ENCODE measurements at places on chromosomes 12 and 14.

DNA sequence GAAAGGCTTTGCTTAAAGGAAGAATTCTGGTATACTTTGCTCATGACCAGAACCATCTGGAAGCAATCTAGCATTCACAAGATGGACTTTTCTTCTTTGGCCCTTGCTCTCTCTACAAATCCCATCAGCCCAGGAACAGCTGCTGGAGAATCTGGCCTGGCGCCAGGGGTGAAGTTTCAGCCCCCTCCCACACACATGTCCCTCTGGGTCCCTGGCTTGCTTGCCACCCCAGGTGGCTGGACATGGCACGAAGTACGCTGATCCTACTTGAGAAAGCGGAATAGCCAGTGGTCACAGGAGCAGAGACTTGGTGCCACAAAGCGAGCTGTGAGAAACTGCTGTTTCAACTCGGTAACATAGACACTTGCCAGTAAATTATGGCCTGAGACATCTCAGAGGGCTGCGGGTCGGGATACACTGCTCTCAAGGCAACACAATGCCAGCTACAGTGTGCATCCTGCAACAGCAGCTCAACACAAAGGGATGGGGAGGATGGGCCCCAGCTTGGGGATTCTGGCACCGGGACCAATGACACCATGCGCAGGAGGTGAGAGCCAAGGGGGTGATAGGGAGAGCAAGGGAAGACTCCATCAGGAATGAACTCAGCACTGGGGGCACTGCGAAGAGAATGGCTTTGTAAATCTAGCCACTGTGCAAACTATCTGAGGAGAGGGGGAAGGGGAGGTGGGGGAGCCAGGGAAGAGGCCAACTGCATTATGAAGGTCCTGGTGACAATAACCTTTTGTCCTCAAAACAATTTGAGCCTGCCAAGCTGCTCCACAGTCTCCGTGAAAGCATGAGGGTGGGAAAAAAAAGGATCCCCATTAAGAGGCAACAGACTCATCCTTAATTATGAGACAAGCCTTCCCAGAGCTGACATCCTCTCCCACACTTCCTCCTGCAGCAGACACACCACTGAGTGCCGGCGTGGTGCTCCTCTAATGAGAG is 219.9 kb downstream of the PPM1H start:
- no peak for DNase-seq

DNA sequence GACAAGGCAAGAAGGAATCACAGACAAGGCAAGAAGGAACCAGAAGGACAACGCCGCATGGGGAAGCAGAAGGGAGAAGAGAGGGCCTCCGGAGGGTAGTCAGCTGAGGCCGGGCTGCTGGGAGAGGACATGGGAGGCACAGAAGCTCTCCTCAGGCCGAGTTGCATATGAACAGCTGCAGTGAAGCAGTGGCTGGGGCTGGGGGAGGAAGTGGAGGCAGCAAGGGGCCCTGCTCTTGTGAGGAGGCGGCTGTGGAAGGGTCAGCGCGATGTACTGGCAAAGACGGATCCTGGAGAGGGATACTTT is 22.0 kb upstream of the TMEM106C start:
- no peak for DNase-seq

GRCh38 chr12:130924966-130925665 is 28.6 kb upstream of the ADGRD1 start:
- DNase-seq: no peak

DNA sequence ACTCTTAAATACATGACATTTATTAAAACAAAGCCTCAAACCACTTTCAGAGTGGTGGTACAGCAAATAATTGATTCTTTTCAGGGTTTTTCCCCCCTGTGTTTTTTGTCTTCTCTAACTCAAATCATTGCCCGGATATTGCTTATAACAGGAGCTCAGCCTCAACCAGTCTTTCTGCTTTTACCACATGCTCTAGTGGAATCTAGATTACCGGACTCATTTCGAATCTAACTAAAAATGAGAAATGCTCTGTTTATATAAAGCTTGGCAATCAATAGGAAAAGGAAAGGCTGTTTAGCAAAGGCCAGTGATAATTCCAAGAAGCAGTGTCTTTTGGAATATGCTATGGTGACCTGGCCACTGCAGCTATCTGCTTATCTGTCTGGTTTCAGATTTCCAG is 161.5 kb downstream of the ETV6 start:
- DNase-seq: no peak

DNA sequence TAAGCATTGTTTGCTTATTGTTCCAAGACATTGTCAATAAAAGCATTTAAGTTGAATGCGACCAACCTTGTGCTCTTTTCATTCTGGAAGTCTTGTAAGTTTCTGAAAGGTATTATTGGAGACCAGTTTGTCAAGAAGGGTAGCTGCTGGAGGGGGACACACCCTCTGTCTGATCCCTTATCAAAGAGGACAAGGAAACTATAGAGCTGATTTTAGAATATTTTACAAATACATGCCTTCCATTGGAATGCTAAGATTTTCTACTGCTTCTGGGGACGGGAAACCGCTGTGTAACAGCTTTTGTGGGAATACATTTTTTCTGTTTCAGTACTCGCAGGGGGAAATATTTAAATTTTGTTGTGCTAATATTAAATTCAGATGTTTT is 3.5 kb downstream of the FOS start:
- DNase-seq: no peak

GRCh38 chr14:96047101-96047500 is 7.9 kb downstream of the C14orf132 start:
- DNase-seq: no peak

DNA sequence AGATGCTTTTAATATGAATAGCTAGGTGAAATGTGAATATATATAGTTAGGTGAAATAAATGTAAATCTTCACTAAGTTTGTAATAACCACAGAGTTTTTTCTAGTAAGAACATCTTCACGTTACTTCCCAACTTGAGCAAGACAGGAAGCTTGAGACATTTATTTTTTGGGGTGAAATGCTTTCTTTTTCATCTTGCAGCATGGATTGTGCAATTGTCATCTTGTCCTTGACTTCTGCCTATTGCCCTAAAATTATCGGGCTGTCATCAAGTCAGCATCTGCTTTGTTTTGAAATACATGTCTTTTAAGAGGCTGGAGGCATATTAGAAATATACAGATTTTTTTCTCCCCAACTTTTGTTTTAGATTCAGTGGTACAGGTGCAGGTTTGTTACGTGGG is 433.9 kb downstream of the PCNX1 start:
- no peak for DNase-seq

DNA sequence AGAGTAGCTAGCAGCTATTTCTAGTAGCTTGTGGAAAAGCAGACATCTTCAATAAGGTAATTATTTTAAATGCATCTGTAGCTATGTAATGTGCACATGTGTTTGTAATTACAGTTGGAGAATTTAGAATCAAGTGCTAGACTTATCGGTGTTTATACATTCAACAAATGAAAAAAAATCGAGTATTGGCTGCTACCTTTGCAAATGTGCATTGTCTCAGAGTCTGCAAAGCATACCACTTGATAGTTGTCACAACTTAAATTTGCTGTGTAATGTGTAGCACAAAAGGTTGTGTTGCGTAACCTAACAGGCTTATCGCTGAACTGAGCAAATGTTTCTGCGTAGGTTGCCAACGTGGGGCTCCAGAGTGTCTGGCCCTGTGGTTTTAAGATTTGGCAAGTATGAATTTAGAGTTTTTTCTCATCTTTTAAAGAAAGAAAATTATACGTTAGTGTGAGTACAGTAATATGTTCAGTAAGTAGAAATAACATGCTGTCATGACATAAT is 44.3 kb downstream of the TMTC2 start:
- DNase-seq: no peak

DNA sequence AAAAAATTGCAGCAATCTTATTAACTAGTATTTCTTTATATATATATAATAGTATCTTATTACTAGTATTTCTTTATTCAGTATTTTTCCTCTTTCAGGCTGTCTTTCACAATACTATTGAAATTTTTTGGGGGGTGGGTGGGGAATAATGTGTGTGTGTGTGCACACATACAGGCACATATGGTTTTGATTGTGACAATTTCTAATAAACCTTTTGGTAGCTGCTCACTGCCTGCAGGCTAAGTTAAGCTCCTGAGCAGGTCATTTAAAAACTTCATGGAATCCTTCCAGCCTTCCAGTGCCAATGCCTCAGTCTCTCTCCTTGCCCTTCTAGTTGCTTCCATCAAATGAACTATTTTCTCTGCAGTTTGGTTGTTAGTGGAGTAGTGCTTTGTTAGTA is 490.1 kb downstream of the PCNX1 start:
- DNase-seq: no peak

GRCh38 chr12:44976246-44976645 is 74.7 kb downstream of the DBX2 start:
- DNase-seq: no peak

GRCh38 chr14:90281756-90282155 is 25.4 kb downstream of the PSMC1 start:
- DNase-seq: no peak

- DNase-seq: no peak
Measured at GRCh38 chr14:49858383-49858782, 5.8 kb upstream of the NEMF start.

GRCh38 chr12:56722832-56723231 is 2.3 kb downstream of the NACA start:
- DNase-seq: no peak

DNA sequence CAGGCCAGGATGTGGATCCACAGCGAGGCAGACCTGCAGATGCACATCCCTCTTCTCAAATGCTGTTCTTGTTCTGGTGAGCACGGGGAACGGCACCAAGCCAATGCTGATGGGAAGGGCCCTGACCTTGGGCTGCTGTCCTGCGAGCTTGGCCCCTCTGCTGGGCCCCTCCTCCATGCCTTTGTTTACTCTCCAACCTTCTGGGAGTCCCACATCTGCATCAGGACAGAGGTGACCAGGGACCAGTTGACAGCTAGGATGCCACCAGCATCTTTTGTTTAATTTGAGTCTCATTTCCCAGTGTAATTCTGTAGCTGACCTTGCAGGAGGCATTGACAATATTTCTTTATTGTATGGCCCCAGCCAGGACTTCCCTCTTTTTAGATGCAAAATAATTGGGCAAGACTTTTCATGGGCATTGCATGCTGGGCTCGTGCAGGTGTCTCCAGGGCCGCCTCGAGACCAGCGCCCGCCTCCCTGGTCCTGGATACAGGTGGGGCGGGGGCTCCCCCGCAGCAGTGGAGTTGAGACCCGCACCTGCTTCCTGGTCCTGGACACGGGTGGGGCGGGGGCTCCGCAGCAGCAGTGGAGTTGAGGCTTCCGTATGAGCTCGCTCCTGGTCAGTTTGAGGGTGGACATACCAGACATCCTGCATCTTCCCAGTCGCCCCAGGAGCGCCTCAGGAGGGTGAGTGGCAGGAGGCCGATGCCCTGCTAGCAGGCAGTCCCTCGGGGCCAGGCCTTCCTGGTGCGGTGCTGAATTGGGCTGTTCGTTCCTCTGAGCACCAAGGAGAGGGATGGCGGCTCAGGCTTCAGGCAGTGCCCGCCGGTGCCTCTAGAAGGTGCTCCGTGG is 11.4 kb downstream of the PACS2 start:
- no peak for DNase-seq

DNA sequence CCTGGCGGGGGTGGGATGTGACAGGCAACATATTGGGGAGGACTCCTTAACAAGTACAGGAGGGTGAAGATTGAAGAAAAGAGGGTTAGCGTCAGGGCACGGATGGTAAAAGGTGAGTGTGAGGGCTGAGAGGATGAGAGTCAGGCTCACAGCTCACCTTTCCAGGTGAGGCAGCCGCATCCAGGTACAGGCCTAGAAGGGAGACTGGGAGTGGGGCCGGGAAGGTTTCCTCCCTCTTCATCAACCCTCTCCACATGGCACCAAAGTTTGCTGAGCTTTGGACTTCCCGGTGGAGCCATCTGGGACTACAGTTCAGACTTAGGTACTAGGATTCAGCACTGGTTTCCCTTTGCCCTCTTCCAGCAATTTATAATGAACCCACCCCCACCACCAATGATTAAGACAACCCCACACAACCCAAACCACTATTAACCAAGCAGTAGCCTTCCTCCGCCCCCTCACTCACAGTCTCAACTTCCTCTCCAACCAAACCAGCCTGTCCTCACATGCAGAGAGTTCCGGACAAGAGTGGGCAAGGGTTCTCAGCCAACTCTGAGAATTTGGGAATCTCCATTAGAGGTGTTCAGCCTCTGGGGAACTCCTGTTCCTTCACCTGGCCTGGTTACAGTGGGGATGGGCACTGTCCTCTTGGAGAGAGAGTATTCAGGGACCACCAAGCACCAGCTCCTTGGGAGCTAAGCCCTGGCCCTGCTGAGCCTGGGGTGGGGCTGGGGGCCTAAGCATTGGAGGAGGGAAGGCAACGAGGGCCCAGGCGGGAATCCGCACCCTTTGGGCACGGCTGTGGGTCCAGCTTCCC is 2.4 kb upstream of the HOXC4 start:
- no peak for DNase-seq

- DNase-seq: no peak
Measured at GRCh38 chr12:5996459-5996858, 51.4 kb upstream of the ANO2 start.

DNA sequence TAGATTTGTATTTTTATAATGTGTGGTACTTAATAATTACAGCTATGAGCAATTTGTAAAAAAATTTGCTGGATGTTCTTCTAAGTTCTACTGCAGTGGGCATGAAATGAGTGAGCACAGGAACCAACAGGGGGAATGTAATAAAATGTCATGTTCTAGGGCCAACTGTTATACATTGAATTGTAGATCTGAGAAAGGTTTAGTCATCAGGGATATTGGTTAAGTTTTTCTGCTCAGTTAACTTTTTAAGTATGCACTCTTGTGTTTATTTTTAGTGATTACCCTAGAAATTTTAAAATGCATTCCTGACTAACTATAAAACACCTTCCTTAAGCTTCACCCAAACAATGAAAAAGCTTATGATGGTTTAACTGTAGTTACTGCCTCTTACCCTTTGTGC is 101.8 kb downstream of the CAND1 start:
- DNase-seq: no peak

GRCh38 chr12:122184517-122184916 is 1.6 kb downstream of the LRRC43 start:
- no peak for DNase-seq

- DNase-seq: no peak
Measured at GRCh38 chr14:97603201-97603600, 806.0 kb downstream of the VRK1 start.

DNA sequence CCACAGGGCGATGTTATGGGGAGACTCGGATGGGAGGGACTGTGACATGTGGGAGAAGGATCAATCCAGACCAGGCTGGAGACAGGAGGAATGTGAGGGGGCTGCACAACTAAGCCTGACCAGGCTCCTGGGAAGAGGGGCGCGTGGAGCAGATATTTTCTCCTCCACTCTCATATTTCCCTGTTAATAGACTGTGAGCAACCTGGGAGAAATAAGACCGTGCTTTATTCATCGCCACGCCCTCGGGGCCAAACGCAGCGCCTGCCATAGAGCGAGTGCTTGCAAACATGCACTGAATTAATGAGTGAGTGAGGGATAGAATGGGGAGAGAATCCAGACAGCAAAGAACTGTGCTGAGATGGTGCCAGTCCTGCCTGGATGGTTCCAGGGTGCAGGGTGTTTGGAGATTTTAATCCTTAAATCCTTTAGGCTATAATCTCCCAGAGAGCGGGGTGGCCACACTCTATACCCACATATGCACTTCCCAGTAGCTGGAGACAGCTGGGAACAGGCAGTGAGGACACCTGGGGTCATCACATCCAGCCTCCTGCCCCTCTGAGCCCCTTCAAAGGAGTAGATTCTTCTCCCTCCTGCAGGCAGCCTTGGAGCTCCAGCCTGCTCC is 13.6 kb upstream of the FAIM2 start:
- no peak for DNase-seq

All from GM12878 (cell line).